SJCRH30 (cell line): ENCODE measurements at places on chromosomes 6 and 20. TPM values are rescaled to one million over a fixed set of nuclear protein-coding genes. Genes with fewer than 3 reads are reported as not detected.

The SGK2 gene
- total RNA-seq = 0.23 and 0.67 TPM in 2 replicates

The TFAP2A gene
- total RNA-seq = 8.3 and 10.6 TPM in 2 replicates

The TSBP1 gene
- not detected in 2 replicates for total RNA-seq

The SMIM8 gene
- total RNA-seq = 9.8 and 11.1 TPM in 2 replicates

The L3MBTL3 gene
- 7.8 and 9.8 TPM in 2 replicates for total RNA-seq

The PGBD1 gene
- 9.7 and 11.2 TPM in 2 replicates for total RNA-seq

The C20orf96 gene
- 1.5 and 2.3 TPM in 2 replicates for total RNA-seq

The PRKN gene
- total RNA-seq = not detected in 2 replicates

The DDX43 gene
- total RNA-seq = not detected in 2 replicates

The TPD52L1 gene
- 0.05 TPM in 1 of 2 replicates, not detected in the other for total RNA-seq

The CST4 gene
- not detected in 2 replicates for total RNA-seq

The SNAI1 gene
- 29.7 and 30.7 TPM in 2 replicates for total RNA-seq

The SMPDL3A gene
- total RNA-seq = 22.8 and 27.8 TPM in 2 replicates

The CALHM4 gene
- total RNA-seq = not detected in 2 replicates

The RIMS4 gene
- total RNA-seq = not detected in 2 replicates

The ADGRF5 gene
- 0.30 and 0.35 TPM in 2 replicates for total RNA-seq

The HSPA12B gene
- total RNA-seq = not detected in 2 replicates

The GINS1 gene
- total RNA-seq = 76.4 and 85.0 TPM in 2 replicates

The KIZ gene
- total RNA-seq = 17.8 and 18.3 TPM in 2 replicates

The ZBTB12 gene
- 4.8 and 5.4 TPM in 2 replicates for total RNA-seq

The CYP39A1 gene
- 2.5 and 2.6 TPM in 2 replicates for total RNA-seq

The SLC17A2 gene
- total RNA-seq = not detected in 2 replicates

The CFB gene
- not detected in 2 replicates for total RNA-seq

The TXLNB gene
- total RNA-seq = 0.73 and 1.0 TPM in 2 replicates

The POFUT1 gene
- 63.0 and 66.6 TPM in 2 replicates for total RNA-seq

The ARFGEF3 gene
- total RNA-seq = 8.8 and 9.3 TPM in 2 replicates

The GSTA2 gene
- total RNA-seq = not detected in 2 replicates

The RIMS1 gene
- 0.24 and 0.28 TPM in 2 replicates for total RNA-seq

The FKBP1A gene
- 112 and 127 TPM in 2 replicates for total RNA-seq

The PRSS16 gene
- total RNA-seq = not detected in 2 replicates
